ENCODE measurements at places on chromosomes 4 and X.

GRCh38 chrX:3655181-3655580 lies 58.3 kb downstream of the PRKX start:
- DNase-seq: no peak

DNA sequence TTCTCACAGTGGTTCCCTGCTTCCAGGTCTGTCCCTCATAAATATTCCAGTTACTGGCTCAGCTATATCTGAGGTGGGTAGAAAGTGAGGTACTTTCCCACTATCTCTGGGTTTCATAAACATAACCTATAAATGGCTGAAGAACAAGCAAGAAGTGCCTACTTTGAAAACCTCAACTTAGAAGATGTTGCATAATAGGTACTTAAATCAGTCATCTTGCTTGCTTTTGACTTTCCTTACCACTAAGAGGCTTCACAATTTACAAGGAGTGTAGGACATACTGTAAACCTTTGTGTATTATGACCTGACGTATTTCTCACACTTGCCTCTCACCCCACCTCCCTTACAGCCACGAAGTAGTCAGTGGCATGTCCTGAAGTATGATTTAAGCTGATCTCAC lies 145.9 kb downstream of the PCDH19 start:
- no peak for DNase-seq

DNA sequence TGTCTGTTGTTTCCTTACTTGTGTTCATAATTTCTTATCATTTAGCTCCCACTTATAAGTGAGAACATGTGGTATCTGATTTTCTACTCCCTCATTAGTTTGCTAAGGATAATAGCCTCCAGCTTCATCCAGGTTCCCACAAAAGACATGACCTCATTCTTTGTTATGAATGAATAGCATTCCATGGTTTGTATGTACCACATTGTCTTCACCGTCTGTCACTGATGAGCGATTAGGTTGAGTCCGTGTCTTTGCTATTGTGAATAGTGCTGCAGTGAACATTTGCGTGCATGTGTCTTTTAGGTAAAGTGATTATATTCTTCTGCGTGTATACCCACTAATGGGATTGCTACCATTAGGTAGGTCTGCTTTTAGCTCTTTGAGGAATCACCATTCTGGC lies 624.3 kb upstream of the EPHA5 start:
- DNase-seq: peak; percentile 20

GRCh38 chr4:38609614-38610013 lies 54.4 kb upstream of the KLF3 start:
- no peak for DNase-seq

DNA sequence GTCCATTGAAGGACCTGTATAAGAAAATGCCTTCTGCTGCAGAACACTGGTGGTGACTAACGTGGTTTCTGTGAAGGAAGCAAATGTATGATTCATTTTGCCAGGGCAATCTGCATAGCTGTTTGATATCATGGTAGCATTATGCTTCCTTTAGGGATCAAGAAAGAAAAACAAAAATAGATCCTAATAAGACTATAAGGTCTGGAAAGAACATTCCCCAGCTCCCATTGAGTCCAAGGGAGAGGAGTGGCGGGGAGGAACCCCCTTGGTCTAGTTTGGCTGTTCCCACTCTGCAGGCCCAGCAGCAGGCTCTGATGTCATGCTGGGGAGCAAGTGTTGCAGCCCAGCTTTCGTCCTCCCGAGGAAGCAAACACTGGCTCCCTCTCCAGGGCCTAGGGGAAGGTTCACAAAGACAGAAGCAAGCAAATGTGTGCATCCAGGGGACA lies 154.5 kb upstream of the GALNT7 start:
- peak; percentile 85 for DNase-seq

- no peak for DNase-seq
Measured at GRCh38 chr4:183101956-183102480, 3.0 kb downstream of the WWC2 start.

GRCh38 chr4:168656055-168656660 lies 159.3 kb downstream of the PALLD start:
- DNase-seq: peak; percentile 56

GRCh38 chr4:7691061-7691460 lies 248.6 kb downstream of the AFAP1 start:
- no peak for DNase-seq

GRCh38 chr4:94536649-94537469 lies 85.1 kb downstream of the PDLIM5 start:
- no peak for DNase-seq

- DNase-seq: no peak
Measured at GRCh38 chr4:113627321-113627720, 134.2 kb downstream of the CAMK2D start.

DNA sequence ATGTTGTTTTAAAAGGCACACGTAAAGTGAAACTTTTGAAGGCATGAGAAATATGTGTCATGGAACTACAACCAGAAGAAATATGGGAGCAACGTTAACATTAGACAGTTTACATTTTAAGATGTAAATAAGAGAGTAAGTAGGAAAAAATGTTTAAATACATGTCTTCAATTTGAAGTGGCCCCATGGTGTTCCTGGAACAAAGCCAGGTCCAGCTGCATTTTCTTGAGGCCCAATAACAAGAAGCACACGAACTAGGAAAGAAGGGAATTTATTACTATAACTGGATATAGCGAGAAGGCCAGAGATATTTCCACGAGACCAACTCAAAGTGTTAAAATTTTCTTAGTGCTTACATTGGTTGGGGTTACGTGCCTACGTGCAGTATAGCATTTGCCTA lies 458.1 kb downstream of the KCTD8 start:
- no peak for DNase-seq

GRCh38 chrX:1449036-1449822 lies 3.5 kb downstream of the ASMTL start:
- DNase-seq: no peak

- DNase-seq: no peak
Measured at GRCh38 chr4:127759228-127759820, 22.8 kb upstream of the HSPA4L start.

DNA sequence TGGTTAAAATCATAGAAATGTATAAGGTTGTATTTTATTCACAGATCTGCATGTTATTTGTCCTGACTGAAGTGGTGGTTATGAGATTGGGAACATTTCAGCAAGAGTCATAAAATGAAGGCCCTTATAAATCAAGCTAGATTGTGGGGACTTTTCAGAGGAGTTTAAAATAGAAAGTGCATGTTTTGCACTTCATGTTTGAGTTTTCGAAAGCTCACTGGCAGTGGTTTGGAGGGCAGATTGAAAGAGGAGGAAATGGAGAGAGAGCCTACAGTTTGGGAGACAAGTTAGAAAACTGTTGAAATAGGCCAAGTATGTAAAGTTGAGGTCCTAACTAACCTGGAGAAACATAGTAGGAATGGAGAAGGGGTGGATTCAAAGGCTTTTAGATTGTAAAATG lies 124.9 kb downstream of the KDM6A start:
- DNase-seq: no peak

DNA sequence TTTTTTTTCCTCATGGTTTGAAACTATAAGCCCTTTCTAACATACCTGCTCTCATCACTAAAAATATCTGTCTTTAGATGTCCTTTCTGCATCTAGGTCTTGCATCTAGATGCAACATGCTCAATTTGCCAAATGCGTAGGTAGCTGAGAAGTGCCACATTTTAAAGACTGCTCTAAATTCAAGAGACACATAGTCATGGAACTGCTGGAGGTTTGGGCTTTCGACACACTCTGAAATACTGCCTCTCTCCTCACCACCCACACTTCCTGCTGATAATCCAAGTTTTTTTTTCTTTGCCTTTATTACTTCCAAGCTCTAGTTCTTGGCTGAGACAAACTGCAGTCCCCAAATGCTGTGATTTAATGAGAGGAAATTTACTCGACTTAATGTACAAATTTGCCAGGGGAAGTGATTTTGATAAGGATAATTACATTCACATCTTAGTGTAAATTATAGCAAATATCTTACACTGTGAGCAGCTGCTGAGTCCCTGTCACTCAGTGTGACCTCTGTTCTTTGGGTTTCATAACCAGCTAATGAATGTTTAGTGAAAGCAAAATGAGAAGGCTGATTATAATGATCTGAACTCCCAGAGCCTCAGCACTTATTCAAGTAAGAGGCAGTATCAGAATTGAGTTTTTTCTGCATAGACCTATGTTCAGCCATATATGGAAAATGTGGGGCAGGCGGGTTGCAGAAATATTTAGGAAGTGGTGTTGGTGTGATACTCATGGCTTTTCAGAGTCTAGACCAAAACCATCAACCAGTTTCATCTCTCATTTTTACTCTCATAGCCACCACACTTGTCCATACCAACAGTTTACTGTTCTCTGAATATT lies 31.3 kb downstream of the DRD5 start:
- DNase-seq: peak; percentile 1

GRCh38 chr4:110454441-110454840 lies 21.5 kb upstream of the ENPEP start:
- DNase-seq: no peak

DNA sequence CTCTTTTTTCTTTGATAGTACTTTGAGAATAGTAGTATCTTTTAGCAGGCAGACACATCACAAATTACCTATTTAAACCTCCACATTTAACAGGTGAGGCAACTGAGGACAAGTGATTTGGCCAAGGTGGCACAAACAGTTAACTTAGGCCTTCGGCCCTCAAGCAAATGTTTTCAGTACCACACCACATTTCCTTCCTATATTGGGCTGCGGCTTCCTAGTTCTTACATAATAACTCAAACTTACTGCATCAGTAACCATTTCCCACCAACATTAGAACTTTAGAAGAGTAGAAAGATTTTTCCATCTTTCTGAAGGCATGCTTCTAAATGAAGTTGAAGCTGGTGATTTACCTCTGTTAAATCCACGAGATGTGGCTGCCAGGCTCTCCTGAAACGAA lies 63.2 kb upstream of the SLC4A4 start:
- no peak for DNase-seq

GRCh38 chrX:131802836-131803626 lies 220.1 kb upstream of the STK26 start:
- DNase-seq: no peak

GRCh38 chr4:3073158-3074077 lies 920 bp downstream of the HTT-AS start:
- no peak for DNase-seq

GRCh38 chr4:46586566-46586965 lies 196.6 kb upstream of the GABRA2 start:
- no peak for DNase-seq

DNA sequence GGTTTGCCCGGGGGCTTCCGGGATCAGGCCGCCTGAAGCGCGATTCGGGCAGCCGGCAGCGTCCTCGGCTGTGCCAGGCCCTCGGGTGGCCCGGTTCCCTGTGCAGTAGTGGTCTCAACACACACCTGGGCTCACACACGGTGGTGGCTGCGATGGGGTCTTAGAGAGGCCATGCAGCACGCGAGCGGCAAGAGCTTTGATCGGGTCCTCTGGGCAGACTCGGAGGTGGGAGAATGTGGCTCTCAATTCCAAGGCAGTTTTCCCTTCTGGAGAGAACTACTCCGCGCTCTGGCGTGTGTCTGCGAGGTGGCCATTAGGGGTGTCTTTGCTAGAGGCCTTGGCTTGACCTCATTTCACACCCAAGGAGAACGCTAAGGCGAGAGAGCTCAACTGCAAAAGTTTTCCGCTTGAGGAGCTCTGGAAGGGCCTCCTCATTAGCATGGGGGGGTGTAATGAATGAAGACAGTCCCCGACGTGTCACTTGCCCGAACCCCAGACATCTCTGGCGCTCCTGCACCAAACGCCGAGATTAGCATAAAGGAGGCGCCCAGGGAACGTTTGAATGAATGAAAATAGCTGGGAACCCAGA lies 771 bp upstream of the RBPJ start:
- no peak for DNase-seq

DNA sequence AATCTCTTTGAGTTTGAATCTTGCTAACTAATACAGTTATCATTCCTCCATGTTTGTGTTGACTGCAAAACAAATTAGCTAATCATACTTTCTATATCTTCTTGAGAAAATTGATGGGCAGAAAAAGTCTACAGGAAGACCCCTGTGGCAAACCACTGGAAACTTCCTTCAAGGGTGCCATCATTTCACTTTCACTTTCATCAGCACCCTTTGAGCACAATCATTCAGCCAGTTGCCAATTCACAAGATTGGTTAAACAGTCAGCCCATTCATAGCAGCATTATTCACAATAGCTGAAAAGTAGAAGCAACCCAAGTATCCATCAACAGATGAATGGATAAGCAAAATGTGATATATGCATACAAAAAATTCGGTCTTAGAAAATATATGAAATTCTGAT lies 101.5 kb downstream of the CCDC160 start:
- DNase-seq: no peak

DNA sequence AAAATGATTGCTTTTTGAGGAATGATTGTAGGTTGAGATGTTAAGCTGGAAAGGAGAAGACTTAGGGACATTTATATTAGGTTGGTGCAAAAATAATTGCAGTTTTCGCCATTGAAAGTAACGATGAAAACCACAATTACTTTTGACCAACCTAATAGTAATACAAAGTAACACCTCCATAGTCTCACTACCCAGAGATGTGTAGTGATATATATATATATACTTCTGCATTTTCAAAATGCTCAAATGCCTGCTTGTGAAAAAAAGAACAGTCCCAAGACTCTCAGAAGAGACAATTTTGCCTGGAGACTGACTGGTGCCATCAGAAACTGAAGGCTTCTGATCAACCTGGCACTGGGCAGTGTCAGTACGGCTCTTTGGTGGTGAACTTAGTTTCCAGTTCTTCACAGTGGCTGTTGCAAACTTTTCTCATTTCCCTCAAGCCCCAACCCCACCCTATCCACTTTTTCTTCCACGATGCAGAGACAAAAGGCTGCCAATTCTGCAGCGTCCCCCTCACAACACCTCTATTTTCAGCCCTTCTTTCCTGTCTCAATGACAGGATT lies 35.1 kb upstream of the TAPT1 start:
- no peak for DNase-seq

DNA sequence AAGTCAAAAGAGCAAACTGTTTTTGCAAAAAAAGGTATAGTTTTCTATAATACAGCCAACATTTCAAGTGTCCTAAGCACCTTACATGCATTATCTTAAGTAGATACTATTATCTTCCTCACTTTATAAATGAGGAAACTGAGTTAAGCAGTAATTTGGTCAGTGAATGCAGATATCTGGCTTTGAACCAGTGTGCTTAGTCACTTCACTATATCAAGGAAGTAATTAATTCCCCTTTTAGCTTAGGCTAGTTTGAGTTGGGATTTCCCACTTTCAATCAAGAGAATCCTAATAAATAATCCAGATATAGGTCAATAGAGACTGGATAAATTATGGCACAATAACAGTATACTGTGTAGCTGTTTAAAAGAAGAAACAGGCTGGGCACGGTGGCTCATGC lies 14.8 kb downstream of the SPINK2 start:
- DNase-seq: no peak

GRCh38 chr4:22417408-22417807 lies 98.5 kb downstream of the ADGRA3 start:
- DNase-seq: peak; percentile 8

DNA sequence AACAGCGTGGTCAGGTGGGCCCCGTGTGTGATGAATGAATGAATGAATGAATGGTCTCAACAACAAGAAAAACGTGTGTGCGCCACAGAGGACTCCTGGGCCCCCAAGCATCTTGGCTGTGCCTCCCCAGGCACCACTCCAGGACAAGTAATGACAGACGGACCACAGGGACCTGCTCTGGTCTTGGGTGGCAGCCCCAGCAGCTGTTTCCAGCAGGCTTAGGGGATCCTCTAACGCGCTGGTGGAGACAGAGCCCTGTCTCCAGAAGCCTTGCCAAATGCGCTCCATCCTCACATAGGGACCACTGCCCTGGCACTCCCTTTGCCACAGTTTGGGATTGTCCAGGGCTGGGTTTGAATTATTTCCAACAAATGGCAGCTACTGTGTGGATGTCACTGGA lies 39.1 kb downstream of the PSAPL1 start:
- no peak for DNase-seq

GRCh38 chr4:109665783-109666485 lies 37.3 kb downstream of the CASP6 start:
- DNase-seq: no peak

- no peak for DNase-seq
Measured at GRCh38 chr4:158042591-158043030, 130.2 kb downstream of the GASK1B start.
